Right renal pelvis (tissue), 4 donors: ENCODE measurements at places on chromosomes 11 and 22. TPM values are rescaled to one million over a fixed set of nuclear protein-coding genes. Genes with fewer than 3 reads are reported as not detected.

- DNase-seq: no peak
These were observed 29.6 kb downstream of the TMEM184B start for GRCh38 chr22:38243007-38243765.

DNA sequence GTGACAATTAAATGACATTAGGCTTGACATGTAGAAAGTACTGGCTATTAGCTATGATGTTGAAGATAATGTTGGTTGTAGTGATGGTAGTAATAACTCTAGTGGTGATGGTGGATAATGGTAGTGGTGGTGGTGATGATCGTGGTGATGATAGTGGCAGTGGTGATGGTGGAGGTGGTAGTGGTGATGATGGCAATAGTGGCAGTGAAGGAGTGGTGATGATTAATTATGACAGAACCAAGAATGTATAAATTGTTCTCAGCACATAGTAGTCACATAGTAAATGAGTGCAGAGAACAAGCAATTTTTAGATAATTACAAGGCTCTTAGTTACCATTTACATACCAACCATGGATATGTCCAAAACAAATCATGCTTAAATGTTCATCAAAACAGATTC, 5.3 kb upstream of the CD44 start:
- no peak for DNase-seq

- DNase-seq: no peak
These were observed 64.7 kb downstream of the TRIM29 start for GRCh38 chr11:120073196-120073595.

GRCh38 chr22:42061041-42061440, 9.6 kb downstream of the NAGA start:
- no peak for DNase-seq

GRCh38 chr11:108543316-108543964, 45.3 kb upstream of the POGLUT3 start:
- DNase-seq: no peak

DNA sequence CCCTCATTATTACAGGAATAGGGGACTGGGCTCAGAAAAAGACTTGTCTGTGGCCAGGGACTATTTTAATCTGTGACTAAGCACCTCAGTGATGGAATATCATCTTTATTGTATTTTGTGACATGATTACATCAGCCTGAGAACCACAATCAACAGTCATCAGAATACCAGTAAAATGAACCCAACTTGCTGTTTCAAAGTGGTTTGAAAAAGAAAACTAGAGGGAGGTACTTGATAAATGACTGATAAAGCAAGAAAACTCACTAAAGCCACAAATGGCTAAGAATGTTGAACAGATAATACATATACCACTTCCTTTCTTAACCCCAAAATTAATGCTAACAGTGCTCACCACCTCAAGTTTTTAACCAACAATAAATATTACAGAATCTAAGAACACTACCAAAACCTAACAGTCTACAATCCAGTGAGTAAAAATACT, 155.7 kb downstream of the ATG16L2 start:
- no peak for DNase-seq

DNA sequence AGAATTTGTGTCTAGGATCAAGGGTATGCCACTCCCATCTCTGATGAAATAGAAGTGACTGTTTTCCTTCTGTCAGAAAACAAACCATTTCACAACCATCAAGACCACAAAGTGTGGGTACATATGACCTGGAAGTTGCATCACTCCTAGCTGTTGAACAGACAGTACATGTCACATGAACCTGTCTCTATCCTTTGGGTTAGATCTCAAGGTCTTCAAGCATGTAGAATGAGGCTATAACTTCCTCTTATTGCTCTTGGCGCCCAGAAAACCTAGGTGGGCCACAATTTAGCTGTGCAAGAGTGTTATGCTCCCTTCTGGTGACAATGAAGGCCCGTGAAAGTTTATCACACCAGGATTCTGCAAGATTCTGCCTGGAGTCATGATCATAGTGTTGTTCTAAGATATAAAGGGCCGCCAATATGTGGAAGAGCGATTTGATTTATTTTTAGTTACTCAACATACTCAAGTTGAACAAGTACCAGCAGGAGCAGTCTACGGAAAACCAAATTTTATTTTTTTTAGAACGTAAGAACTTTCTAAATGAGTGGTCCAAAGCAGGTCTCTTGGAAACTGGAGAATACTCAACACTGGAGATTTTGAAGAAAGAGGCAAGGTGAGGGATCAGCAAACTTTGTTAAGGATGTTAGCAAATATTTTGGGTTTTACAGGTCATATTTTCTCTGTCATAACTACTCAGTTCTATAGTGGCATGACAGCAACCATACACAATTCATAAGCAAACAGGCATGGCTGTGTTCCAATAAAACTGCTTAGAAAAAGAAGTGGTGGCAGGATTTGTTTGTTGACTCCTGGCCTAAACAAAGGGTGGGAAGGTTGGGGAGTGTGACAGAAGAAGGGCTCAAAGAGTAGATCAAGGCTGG, 101.8 kb downstream of the USP35 start:
- DNase-seq: no peak

DNA sequence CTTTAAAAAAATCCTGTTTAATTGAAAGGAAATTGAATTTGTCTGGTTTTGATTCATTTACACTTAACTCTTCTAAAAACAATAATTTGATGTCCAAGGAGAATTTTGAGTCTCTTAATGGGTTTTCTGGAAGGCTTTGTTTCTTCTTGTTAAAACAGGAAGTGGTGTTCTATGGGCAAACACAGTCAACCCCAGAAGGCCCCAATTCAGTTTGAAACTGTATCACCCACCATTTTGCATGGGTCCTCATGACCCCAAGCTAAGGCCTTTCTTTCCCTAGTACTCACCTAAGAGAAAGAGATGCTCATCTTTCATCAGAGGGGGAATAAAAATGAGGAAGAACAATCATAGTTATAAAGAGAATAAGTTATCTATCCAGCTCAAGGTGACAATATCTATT, 10.6 kb downstream of the FLI1 start:
- no peak for DNase-seq

GRCh38 chr22:45889539-45890350, 87.2 kb downstream of the WNT7B start:
- DNase-seq: no peak

- DNase-seq: no peak
These were observed 3.7 kb upstream of the RELT start for GRCh38 chr11:73372375-73372993.

DNA sequence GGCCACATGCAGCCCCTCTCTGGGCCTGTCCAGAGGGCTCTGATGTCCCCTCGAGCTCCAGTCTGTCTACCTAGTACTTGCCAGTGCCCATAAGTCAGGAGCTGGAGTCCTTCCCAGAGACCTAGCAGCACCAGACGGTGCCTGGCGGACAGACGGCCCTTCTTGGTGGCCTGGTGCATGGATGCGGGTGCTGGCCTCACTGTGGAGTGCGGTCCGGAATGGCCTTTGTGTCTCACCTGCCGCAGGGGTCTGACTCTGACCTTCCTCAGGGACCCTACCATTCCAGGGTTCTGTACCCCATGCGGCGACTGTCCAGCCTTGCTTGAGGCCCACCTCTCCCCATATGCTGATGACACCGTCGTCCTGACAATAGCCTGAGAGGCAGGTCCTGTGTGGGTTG, 29.4 kb upstream of the SMIM38 start:
- no peak for DNase-seq

GRCh38 chr11:65477149-65477965, 21.5 kb upstream of the MALAT1 start:
- no peak for DNase-seq

DNA sequence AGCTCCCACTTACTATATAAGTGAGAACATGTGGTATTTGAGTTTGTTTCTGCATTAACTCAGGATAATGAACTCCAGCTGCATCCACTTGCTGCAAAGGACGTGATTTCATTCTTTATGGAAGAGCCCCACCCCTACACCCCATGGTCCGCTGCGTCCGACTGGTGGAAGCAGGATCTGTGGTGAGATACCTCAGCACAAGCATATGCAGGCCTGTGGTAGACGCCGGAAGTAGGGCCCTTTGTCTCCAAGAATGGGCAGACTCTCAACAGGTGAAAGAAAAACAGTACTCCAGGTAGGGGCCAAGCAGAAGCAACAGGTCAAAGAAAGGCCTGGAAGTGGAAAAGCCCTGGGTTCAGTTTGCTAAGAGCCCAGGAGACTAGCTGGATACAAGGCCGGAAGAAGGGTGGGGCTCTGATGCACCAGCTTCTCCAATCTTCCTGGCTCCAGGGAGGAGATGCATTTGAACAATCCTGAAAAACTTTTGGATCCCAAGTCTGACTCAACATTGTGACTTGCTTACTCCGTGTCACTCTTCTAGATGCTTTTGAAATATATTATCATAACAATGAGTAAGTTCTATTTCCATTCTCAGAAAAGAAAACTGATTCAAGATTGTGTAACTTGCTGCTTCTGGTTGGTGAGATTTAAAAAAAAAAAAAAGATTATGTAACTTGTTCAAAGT, 30.4 kb downstream of the NEAT1 start:
- no peak for DNase-seq

DNA sequence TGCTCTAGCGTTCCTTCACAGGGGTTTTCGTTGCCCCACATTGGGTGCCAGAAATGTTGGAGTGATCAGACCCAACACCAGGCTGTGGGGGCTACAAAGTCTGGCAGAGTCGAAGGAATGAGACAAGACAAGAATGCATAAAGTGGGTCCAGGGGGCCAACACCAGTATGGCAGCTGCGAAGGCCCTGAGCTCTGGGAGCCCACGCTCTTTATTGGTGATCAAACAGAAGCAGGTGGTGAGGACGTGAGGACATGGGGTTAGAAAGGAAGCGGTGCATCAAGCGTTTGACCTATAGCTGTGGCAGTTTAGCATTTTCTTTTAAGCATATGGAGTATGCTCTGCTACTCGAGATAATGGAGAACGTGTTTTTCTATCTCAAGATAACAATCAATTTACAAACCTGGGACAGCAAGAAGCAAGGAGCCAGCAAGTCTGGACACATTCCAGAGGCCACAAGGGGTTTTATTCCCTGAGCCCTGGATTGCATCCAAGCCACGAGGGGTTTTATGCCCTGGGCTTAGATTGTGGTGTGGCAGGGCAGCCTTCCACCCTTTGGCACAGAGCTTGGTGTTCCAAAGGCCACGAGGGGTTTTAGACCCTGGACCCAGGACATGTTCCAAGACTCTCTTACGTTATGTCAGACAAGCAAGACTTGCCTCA, 3.9 kb upstream of the DNAJB13 start:
- no peak for DNase-seq

DNA sequence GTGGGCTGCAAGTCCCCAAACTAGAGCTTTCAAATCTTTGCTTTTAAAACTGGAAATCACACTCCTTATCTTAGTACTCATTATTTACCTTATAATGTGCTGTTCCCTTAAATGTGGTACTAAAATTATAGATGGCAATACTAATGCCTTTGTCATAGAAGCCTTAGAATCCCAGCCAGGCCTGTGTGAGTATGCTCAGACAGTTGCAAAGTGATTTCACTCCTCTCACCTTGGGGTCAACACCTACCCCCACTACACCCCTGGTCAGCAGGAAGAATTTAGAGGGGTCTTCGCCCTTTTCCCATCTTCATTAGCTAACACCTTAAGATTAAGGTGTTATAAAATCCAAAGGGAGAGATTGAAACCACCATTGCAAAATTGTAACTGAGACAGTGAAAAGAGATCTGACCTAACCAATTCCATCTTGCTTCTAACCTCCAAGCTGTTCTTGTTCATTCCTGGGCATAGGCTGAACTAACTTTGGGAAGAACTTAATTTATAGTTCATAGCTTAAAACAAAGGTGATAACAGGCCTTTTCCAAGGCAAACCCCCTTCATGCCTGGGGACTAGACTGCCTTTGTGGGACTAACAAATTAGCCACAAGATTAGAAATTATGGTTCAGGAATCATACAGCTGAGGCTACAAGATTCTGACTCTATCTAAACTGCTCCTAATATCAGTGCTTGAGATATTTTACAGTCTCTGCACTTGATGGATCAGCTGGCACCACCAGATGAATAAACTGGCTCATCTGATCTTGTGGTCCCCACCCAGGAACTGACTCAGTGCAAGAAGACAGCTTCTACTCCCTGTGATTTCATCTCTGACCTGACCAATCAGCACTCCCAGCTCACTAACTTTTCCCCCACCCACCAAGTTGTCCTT, 10.4 kb upstream of the MRPL17 start:
- DNase-seq: no peak

GRCh38 chr11:70842256-70842655, 410.1 kb downstream of the SHANK2 start:
- DNase-seq: no peak

DNA sequence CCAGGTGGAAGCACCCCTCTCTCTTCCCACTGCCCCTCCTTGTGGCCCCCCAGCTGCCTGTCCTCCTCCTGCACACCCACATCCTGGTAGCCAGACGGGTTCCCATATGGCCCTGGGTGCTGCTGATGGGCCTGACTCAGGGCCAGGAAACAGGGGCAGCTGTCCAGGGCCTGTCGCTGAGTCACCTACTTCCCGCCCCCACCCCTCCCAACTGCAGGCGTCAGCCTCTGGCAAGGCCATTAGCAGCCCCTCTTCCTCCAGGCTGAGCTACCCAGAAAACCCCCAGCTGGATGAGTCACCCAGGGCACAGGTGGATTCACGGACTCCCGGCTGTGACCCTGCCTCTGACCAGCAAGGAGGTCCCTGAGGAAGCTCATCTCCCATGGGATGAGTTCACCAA, 6.9 kb upstream of the GAL start:
- no peak for DNase-seq

GRCh38 chr22:43884600-43885318, 7.1 kb downstream of the PNPLA5 start:
- no peak for DNase-seq

GRCh38 chr11:19777377-19778102, 64.9 kb downstream of the NAV2 start:
- DNase-seq: no peak

GRCh38 chr11:61129639-61130523, 27.6 kb downstream of the CD5 start:
- DNase-seq: peak; percentile 81

DNA sequence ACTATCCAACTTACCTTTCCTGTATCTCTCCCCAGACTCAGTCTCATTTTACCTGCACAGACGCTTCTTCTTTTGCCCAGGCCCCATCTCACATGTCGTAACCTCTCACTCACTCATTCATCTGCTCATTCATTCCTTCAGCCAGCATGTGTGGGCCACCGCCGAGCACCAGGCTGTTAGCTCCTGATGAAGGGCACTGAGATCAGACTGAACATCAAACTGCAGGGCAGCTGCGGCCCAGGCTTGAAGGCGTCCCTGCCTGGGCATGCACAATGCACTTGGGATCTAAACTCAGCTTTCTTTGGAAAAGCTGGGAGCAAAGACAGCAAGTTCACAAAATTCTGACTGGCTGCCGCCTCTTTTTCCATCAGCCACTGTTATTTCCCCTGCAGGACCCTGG, 1456.3 kb downstream of the BRD1 start:
- no peak for DNase-seq

DNA sequence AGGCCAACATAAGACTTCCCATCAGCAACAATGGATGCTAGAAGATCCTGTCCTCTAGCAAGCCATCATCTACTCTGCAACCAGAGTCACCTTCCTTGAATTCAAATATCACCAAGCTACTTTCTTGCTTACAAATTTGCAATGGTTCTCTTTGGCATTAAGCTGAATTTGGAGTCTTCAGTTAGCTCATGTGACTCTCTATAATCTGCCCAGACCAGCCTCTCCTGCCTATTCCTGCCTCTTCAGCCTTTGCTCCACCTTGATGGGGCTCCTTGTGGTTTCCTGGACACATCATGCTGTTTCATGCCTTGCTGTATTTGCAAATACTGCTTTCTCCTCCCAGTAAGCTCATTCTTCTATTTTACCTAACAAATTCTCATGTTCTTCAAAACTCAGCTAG, 82.3 kb downstream of the RASSF10 start:
- DNase-seq: no peak

SOX10 gene
- 1.1 TPM for polyA plus RNA-seq

OAF gene
- 53.7 TPM for polyA plus RNA-seq

SHISAL1 gene
- 1.6 TPM for polyA plus RNA-seq

MYBPC3 gene
- 0.13 TPM for polyA plus RNA-seq

RAB39A gene
- 0.73 TPM for polyA plus RNA-seq

OR52K2 gene
- polyA plus RNA-seq: not detected

ART1 gene
- 0.19 TPM for polyA plus RNA-seq
